ENCODE measurements at places on chromosomes 11 and 22.

DNA sequence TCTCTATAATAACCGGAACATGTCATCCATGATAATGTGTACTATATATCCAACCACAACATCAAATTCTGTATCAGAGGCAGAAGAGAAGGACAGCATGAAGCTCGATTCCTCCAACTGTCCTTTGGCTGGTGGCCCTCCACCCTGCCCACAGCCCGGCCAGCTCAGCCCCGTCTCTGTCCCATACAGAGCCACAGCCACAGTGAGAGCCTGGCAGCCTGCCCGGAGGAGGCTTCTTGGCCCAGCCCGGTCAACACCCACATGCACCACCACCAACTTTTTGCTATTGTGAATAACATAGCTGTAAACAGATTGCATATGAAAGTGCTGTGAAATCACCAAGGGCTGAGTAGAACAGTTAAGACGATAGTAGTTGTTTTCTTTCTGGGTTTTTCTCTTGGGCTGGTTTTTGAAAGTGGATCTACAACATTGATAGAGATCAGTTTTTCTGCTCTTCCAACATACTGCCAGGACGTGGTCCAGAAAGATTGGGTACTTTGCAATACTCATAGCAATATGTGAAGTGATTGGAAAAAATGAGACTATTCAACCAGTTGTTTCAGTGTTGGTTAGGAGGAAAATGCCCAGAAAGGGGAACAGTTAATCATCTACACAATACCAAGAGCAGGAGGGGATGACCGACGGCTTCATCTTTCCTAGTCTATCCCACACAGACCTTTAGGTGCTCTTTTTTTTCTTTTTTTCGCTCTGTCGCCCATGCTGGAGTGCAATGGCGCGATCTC, 6.9 kb upstream of the TUBA8 start:
- H3K27me3 ChIP-seq: peaks cover 6% of the 10 kb centered on the region
- peaks cover 32% of the 10 kb centered on the region for H3K36me3 ChIP-seq
- H3K4me3 ChIP-seq: no peak overlapping the region

DNA sequence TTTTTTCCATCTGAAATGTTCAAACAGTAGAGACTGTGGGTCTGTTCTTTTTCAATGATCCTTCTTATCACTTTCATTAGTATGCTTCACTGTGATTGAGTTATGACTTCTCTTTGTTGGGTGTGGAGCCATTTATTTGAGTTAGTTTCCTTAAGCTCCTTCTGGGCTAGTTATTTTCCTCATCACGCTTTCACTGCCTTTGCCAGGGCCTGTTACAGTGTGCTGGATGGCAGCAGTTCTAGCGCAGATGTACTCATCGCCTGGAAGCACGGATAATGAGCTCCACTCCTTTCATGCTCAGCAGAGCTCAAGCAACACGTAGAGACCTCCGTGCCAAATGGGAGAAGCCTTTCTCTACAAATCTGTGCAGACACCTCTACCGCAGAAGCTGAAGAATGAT, 7.0 kb upstream of the ARHGAP42 start:
- H3K4me1 ChIP-seq: peaks cover 5% of the 10 kb centered on the region
- H3K27me3 ChIP-seq: no peaks in the 10 kb centered on the region
- H3K27ac ChIP-seq: no peak overlapping the region
- no peak overlapping the region for H3K4me3 ChIP-seq
- H3K36me3 ChIP-seq: no peaks in the 10 kb centered on the region

DNA sequence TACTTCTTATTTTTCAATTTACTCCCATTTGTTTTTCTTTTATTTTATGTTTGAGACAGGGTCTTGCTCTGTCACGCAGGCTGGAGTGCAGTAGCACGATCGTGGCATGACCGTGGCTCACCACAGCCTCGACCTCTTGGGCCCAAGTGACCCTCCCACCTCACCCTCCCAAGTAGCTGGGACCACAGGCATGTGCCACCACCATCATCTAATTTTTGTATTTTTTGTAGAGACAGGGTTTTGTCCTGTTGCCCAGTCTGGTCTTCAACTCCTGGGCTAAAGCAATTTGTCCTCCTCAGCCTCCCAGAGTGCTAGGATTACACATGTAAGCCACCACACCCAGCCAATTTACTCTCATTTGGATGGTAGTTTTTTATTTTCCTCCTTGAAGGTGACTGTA, 679.3 kb upstream of the CCDC179 start:
- H3K36me3 ChIP-seq: no peaks in the 10 kb centered on the region
- H3K27me3 ChIP-seq: no peaks in the 10 kb centered on the region
- H3K4me1 ChIP-seq: no peaks in the 10 kb centered on the region
- H3K4me3 ChIP-seq: no peak overlapping the region
- no peak for DNase-seq

GRCh38 chr11:60753309-60753708, 3.4 kb upstream of the MS4A15 start:
- H3K36me3 ChIP-seq: no peaks in the 10 kb centered on the region
- no peak overlapping the region for H3K27ac ChIP-seq
- no peak overlapping the region for H3K4me3 ChIP-seq
- DNase-seq: no peak

Data from activated T-helper 1 cell treated with anti-CD3 and anti-CD28 coated beads, Interleukin-12 subunit alpha, Interleukin-12 subunit beta, Interleukin-2, Interleukin-4 antibody, amounts not matched to agents 30 ng/mL and 10 ng/mL and 1 ng/mL, durations not matched to agents 14 hours and 24 hours and 36 hours (primary cell).